CD4-positive, CD25-positive, alpha-beta regulatory T cell (primary cell): ENCODE measurements at places on chromosomes 12 and 14. TPM values are rescaled to one million over a fixed set of nuclear protein-coding genes. Genes with fewer than 3 reads are reported as not detected.

Gene PAWR
- 5.8 TPM for total RNA-seq

Gene CMKLR1
- 1.1 TPM for total RNA-seq

Gene CIROP
- total RNA-seq: not detected

Gene SYT1
- not detected for total RNA-seq

Gene CLEC6A
- total RNA-seq: not detected

Gene CYP27B1
- total RNA-seq: not detected

Gene OTUB2
- total RNA-seq: 0.25 TPM

Gene CEBPE
- not detected for total RNA-seq

Gene VPS33A
- 27.4 TPM for total RNA-seq

Gene CCDC177
- not detected for total RNA-seq

Gene PPP1R1A
- not detected for total RNA-seq

Gene KLRG1
- total RNA-seq: 4.8 TPM

Gene PRR4
- total RNA-seq: 1.6 TPM

Gene MLEC
- total RNA-seq: 28.2 TPM

Gene KIF21A
- total RNA-seq: 10.7 TPM

Gene EFS
- not detected for total RNA-seq

Gene SOAT2
- 0.37 TPM for total RNA-seq

Gene C1RL
- total RNA-seq: 21.0 TPM

Gene SERPINA10
- total RNA-seq: not detected

Gene TAS2R8
- not detected for total RNA-seq

Gene ESR2
- total RNA-seq: not detected

Gene INHBC
- not detected for total RNA-seq

Gene KLRK1
- 2.7 TPM for total RNA-seq

Gene PRIMA1
- total RNA-seq: not detected

Gene CAPS2
- 5.1 TPM for total RNA-seq

Gene CLEC2D
- 219 TPM for total RNA-seq

Gene KRT77
- total RNA-seq: not detected

Gene TRIAP1
- 19.2 TPM for total RNA-seq

Gene TOMM20L
- not detected for total RNA-seq

Gene TEX52
- total RNA-seq: not detected

Gene C3AR1
- total RNA-seq: 2.7 TPM

Gene GPR84
- total RNA-seq: not detected

Gene CCDC184
- 1.6 TPM for total RNA-seq

Gene IGF1
- total RNA-seq: not detected

Gene LDHB
- total RNA-seq: 602 TPM

Gene NRDE2
- total RNA-seq: 25.4 TPM
